ENCODE measurements at places on chromosomes 2 and 18. TPM values are rescaled to one million over a fixed set of nuclear protein-coding genes. Genes with fewer than 3 reads are reported as not detected.

Gene SERPINB12
- total RNA-seq = not detected

Gene GGCX
- total RNA-seq = 31.9 TPM

Gene SERPINB10
- total RNA-seq = not detected

Gene SLC14A1
- 21.7 TPM for total RNA-seq

Gene TTLL4
- 8.3 TPM for total RNA-seq

Gene NTSR2
- not detected for total RNA-seq

Gene OTOS
- not detected for total RNA-seq

Gene GKN2
- total RNA-seq = not detected

Gene TCF4
- 83.9 TPM for total RNA-seq

Gene G6PC2
- not detected for total RNA-seq

Gene SERPINB11
- not detected for total RNA-seq

Gene NLRC4
- not detected for total RNA-seq

Gene RAB6D
- not detected for total RNA-seq

Gene PROM2
- not detected for total RNA-seq

Gene IL1A
- total RNA-seq = 1.1 TPM

Gene SIX3
- not detected for total RNA-seq

Gene THSD7B
- total RNA-seq = not detected

Gene SLC1A4
- total RNA-seq = 8.1 TPM

Gene CHRNG
- not detected for total RNA-seq

Gene SERPINB4
- not detected for total RNA-seq

Gene MGAT5
- 47.8 TPM for total RNA-seq
